Activated CD8-positive, alpha-beta memory T cell treated with anti-CD3 and anti-CD28 coated beads for 4 hours (primary cell): ENCODE measurements at places on chromosomes 12 and 14.

GRCh38 chr14:102517392-102518062 is 8.0 kb upstream of the ANKRD9 start:
- no peak for DNase-seq

DNA sequence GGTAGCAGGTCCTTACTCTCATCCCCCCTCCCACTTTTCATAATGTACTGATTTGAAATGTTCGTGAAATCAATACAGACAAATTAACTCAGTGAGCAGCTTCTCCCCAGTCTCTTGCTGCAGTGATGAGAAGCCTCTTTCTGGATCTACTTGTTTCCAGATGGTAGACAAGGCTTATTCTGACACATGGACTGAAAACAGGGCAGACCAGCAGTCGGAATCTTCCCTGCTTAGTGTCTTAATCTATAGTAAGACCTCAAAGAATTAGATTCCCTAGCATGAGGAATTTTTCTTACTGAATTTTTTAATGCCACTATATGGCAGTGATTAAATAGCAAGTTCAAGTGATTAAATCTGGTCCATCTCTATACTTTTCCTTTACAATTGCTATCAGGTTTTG is 120.1 kb downstream of the RGS6 start:
- DNase-seq = no peak

DNA sequence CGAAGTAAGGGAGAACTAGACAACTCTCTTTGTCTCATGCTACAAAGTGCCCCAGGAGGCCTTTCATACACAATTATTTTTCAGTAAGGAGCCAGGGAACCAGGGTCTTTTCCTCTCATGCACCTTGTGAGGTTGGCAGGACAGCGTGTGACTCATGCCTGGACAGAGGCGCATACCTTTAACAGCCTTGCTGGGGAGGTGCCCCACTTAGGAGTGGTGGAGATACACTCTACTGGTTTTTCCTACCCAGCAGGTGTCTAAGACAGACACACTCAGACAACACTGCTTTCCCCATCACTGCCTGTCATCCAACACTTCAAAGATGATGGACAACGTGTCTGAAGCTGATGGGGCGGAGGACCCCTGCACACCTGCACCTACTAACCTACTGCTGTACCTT is 49.1 kb downstream of the B4GALNT3 start:
- no peak for DNase-seq

DNA sequence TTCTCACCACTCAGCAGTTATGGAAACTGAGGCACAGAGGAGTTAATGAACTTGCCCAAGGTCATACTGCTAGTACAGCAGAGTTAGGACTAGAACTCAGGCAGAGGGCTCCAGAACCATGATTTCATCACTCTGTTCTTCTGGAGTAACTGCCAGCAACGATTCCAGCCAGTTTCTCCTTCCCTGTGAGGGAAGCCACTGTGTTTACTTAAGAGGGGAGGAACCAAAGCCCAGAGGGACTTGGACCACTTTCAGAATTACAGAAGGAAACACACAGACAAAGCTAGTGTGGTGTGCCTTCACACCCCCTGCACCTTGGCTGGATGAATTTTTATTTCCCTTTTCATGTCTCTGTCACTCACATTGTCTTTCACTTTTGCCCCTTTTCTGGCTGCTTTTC is 398.2 kb downstream of the DPF3 start:
- DNase-seq = no peak

- DNase-seq = no peak
Measured at GRCh38 chr12:131204416-131205274, 250.9 kb downstream of the ADGRD1 start.
